ENCODE measurements at places on chromosomes 4 and X.

DNA sequence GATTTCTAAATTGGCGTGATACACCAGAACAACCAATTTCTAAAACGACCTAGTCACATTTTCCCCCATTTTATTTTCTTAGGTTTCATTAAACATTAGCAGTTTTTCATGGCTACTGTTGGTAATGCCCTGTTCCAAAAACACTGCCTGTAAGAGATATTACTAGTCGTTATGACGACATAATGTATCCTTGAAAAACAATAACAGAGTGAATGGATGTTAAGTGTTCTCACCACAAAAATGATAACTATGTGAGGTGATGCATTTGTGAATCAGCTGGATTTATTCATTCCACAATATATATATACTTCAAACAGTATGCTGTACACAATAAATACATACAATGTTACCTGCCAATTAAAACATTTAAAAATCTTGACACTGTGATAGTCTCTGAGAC, 1147.6 kb upstream of the PCDH10 start:
- DNase-seq, result no peak

DNA sequence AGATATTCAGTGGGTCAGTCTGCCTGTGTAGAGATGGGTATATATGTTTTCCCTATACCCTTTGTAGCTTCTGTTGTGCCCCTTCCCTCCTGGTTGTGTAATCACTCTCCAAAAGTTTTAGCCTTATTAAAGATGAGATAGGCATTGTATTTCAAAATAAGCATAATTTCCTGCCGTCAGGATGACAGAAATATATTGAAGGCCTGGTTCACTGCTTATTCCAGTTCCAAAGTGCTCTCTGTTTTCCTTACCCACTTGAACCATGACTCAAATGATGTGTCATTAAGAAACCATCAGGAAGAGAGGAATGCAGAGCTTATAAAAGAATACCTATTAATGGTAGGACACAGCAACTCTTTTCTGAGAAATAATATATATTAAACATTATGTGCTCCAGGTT, 178.5 kb downstream of the GABRB1 start:
- DNase-seq, result no peak

- no peak for DNase-seq
Observed at GRCh38 chr4:168128601-168129000, 36.3 kb downstream of the ANXA10 start.

DNA sequence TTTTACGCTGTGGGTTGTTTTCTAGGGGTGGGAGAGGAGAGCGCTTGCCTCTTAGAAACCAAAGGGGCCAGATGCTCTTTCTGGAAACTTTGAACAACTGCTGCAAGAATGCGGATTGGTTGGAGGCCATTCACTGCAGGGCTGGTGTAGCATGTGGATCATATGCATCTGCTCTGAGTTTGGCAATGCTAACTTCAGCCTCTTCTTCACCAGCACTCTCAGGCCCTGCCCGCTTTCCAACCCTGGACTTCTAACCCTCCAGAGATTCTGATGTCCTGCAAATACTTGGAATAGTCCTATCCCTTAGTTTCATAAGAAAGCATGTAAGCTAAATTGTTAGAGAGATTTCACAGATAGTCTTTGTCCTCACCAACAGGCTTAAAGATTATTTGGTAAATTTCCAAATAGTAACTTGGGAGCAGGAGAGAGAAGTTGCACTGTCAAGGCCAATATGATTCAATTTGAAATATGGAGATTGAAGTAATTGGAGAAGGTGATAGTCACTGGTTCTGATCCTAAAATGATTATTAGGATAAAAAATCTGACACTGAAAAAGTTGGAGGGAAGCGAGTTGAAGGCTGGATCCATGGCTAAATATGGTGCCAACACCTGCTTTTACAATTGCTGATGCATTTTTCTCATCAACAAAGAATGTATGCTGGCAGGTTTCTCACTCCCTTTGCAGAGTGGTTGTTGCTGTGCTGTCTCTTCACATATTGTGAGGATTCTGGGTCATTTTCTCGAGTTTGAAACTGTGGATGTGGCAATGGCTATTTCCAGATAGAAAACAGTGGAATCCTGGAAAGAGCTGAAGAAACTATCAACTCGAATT, 210.4 kb downstream of the PTTG2 start:
- no peak for DNase-seq

DNA sequence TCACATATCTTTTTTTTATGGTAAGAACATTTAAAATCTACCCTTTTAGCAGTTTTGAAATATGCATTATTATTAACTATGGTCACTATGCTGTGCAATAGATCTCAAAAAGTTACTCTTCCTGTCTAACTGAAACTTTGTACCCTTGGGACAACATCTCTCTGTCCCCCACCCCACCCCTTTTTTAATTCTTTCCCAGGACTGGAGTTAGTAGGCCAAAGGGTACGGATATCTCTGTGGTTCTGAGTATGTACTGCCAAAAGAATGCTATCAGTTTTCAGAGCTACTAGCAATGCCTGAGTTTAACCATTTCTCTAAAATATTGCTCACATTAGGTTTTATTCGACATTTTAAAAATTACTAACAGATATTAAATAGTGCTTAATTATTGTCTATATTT, 4.7 kb upstream of the FAM241A start:
- DNase-seq, result no peak

- no peak for DNase-seq
Observed at GRCh38 chrX:68199062-68199848, 234.0 kb downstream of the OPHN1 start.

DNA sequence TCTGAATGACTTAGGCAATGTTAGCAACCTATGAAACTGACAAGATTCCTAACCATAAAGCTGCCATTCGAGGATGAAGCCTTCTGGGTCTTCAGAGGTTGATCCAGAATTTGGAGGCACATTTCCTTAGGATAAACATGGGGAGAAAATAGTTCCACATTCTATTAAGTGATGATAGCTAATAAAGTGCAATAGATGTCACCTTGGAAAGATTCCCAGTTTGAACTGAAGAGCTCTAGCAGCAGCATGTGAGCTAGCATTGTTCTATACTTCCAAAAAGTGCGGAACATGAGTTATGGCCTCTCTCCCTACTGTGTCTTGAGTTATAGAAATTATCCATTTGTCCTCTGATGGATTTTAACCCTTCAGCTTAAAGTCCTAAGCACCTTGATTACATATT, 991.4 kb upstream of the SLIT2 start:
- DNase-seq, result no peak

- no peak for DNase-seq
Observed at GRCh38 chr4:154421618-154422017, 70.0 kb downstream of the DCHS2 start.

All from activated T-cell treated with anti-CD3 and anti-CD28 coated beads, Interleukin-2, amount 50 U/mL, for 1 hour (primary cell).